ENCODE measurements at places on chromosomes 1 and 21. TPM values are rescaled to one million over a fixed set of nuclear protein-coding genes. Genes with fewer than 3 reads are reported as not detected.

GRCh38 chr1:173042806-173043205 is 7.9 kb downstream of the TNFSF18 start:
- no peak for DNase-seq

Gene SHC1
- total RNA-seq: 16.7 TPM

Gene F5
- 0.18 TPM for total RNA-seq

- no peak for DNase-seq
Observed at GRCh38 chr1:240107058-240107684, 15.5 kb downstream of the FMN2 start.

DNA sequence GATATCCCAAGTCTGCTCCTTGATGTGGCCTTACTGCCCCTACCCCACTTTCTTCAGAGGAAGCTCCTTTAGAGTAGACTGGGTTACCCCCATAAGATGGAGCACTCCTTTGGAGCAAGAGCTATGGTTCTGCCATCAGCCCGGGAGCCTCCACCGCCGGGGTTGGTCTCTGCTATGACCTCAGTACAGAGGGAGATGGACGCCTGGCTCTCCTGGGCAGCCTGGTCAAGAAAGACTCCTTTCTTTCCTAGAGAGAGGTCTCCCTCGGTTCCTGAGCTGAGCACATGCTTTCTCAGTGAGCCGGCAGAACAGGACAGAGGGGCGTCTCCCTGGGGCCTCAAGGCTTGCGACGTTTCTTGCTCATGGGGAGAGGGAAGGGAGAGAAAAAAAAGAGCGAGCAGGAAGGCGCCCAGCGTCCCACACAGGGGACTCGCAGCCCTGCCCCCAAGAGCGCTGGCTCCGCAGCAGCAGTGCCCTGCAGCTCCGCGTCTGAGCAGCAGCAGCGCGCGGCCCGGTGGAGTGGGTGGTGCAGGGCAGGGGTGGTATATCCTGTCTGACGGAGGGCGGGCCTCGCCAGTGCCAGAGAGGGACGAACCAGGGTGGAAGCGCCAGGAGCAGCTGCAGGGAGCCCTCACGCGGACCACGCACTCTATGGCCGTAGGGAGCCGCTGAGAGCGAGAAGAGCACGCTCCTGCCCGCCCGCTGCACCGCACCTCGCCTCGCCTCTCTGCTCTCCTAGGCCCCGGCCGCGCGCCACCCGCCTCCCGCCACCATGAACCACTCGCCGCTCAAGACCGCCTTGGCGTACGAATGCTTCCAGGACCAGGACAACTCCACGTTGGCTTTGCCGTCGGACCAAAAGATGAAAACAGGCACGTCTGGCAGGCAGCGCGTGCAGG is at the start of gene PKP1:
Gene PKP1 (plus strand): TSS at position 576 of the 899 bp plus-strand sequence. CDS start 197 bp downstream, at position 773.
- no peak for DNase-seq

GRCh38 chr21:25518491-25518911 is 88.8 kb downstream of the MRPL39 start:
- no peak for DNase-seq

- no peak for DNase-seq
Observed at GRCh38 chr1:44985747-44986359, 542 bp downstream of the EIF2B3 start.

GRCh38 chr1:223539750-223540149 is 125.8 kb downstream of the CAPN8 start:
- DNase-seq: no peak

Gene SDC3
- 79.0 TPM for total RNA-seq

DNA sequence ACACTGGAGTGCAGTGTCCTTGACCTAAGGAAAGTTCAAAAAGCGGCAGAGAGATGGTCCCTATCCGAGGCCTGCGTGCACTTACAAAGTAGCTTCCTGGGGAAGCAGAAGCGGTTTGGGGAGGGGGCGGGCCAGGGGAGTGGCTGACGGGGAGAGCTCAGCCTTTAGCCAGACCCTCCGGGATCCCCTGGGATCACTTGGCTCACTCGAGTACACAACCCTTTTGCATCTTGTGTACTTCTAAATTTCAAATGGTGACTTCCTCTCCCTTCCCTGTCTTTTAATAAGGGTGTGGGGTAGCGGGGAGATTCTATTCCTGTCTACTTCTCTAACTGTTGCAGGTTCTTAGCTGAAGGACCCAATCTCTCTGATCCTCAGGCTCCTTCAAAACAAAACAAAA is 18.1 kb upstream of the SNX27 start:
- DNase-seq: no peak

Gene LY9
- not detected for total RNA-seq

Gene DIRAS3
- 2.4 TPM for total RNA-seq

Gene HEYL
- total RNA-seq: 0.82 TPM

- DNase-seq: no peak
Observed at GRCh38 chr1:8136766-8137165, 110.7 kb upstream of the ERRFI1 start.

DNA sequence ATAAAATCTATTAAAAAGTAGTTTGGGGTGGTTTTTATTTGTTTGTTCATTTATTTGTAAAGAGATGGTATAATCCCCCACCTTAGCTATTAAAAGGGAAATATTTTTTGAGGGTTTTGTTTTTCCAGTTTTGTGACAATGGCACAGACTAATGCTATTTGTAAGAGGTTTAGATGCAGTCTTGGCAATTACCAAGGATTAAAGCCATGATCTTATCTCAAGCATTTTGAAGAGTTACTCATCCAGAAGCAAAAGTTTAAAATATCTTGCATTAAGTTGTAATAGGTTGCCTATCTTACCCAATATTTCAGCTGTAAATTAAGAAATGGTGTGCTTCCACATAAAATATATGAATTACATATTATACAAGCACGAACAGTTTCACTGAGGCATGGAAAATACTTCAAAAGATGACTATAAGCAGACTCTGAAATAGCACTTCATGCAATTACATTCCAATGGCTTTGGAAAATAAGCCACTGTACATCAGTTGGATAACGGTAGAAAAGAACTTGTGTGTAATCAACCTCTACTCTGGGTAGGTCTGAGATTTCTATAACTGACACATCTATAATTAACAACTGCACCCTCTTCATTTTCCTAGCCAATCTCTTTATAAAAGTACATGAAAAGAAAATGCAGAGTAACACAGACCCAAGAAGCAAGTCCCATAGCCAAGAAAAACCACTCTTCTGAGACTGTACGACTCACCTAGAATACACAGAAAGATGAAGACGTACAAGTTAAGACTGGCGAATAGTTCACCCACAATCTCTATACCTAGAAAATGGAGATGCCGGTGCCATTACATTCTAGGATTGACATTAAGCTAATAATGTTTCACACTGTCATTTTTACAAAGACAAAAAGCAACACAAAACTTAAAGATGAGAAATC is 95.2 kb downstream of the PTPN14 start:
- no peak for DNase-seq

- no peak for DNase-seq
Observed at GRCh38 chr1:86823821-86824500, 90.0 kb downstream of the SELENOF start.

Data from cerebellum (tissue), 4 donors.